Activated CD4-positive, alpha-beta memory T cell treated with anti-CD3 and anti-CD28 coated beads, Interleukin-2, amount 10 ng/mL, durations not matched to agents 7 days and 5 days (primary cell): ENCODE measurements at places on chromosomes 2 and 18.

- no peak overlapping the region for H3K4me3 ChIP-seq
- peak; percentile 40 for DNase-seq
- H3K27me3 ChIP-seq: peaks cover 9% of the 10 kb centered on the region
- no peaks in the 10 kb centered on the region for H3K36me3 ChIP-seq
These were observed 73.7 kb upstream of the DNAJC10 start for GRCh38 chr2:182642328-182642727.

DNA sequence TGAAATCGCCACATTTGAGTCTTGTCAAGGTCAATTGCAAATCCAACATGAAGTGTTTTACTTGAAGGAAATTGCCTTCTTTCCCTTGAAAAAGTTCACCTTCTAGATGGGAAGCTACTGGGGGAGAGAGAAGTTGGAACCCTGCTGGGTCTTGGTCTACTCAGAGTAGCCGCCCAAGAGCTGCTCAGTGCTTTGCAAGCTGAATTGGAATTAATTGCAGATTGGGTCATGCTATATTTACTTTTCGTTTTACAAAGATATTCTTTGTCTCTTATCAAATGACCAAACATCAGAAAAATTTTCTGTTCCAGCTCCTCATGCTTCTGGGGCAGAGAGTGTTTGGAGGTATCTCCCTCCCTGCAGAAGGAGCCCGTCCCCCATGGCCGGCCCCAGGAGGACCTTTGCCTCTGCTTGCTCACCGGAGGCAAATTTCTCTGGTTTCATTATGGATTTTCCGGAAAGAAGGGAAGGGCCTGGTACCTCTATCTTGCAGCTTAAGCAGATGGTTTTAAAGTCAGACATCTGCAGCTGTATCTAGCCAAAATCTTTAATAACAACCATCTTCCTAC lies 289.7 kb downstream of the MYT1L start:
- no peak for DNase-seq
- H3K27ac ChIP-seq: no peak overlapping the region
- H3K36me3 ChIP-seq: no peaks in the 10 kb centered on the region
- no peaks in the 10 kb centered on the region for H3K27me3 ChIP-seq
- H3K4me3 ChIP-seq: no peak overlapping the region
- no peaks in the 10 kb centered on the region for H3K4me1 ChIP-seq

DNA sequence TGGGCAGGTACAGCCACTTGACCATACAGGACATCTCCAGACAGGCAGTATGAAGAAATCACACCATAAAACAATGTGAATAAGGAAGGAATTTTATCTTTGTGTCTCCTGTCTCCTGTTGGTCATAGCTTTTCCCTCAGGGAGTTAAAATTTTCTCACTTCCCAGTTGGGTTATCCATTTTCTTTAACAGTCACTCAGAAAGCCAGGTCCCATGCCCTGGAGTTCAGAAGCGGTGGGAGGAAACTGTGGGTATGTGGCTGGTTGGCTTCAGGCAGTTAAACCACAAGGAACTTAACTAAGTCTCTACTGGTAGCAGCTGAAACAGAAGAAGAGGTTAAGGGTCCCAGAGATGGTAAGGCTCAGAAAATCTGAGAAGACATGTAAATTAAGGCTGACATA lies 6.5 kb upstream of the SMAD2 start:
- DNase-seq: peak; percentile 37
- peaks cover 13% of the 10 kb centered on the region for H3K27me3 ChIP-seq
- H3K4me3 ChIP-seq: no peak overlapping the region
- H3K36me3 ChIP-seq: no peaks in the 10 kb centered on the region

DNA sequence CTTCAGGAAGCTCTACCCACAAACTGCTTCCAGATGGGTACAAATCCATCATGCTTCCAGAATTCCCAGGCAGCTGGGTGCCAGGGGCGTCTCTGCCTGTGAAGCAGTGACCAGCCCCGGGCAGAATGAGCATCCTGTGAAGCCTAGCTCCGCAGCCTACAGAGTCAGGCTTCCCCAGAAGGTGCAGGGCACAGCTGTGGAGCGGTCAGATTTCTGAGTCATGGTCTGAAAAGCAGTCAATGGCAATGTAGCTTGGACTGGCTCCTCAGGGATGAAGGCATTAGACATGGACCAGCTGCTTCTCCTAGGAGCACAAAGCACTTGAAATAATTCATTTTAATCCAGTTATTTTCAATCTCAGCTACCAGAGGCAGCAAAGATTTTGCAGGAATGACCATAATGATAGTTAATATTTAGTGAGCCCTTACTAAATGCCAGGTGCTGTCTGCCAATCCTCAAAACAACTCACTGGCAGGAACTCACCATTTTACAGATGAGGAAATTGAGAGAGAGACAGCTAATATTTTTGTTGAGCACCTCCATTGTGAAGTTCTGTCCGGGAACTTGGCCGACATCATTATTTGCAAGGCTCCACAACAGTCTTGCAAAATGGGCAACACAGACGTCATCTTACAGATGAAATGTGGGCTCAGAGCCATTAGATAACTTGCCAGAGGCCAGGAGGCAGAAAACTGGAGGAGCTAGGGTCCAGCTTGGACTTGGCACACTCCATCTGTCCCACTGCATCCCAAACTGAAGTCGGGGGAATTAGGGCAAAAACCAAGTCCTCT lies 31.7 kb downstream of the ACMSD start:
- H3K4me1 ChIP-seq: no peaks in the 10 kb centered on the region
- no peak overlapping the region for H3K27ac ChIP-seq
- no peak for DNase-seq
- no peaks in the 10 kb centered on the region for H3K27me3 ChIP-seq
- no peaks in the 10 kb centered on the region for H3K36me3 ChIP-seq

DNA sequence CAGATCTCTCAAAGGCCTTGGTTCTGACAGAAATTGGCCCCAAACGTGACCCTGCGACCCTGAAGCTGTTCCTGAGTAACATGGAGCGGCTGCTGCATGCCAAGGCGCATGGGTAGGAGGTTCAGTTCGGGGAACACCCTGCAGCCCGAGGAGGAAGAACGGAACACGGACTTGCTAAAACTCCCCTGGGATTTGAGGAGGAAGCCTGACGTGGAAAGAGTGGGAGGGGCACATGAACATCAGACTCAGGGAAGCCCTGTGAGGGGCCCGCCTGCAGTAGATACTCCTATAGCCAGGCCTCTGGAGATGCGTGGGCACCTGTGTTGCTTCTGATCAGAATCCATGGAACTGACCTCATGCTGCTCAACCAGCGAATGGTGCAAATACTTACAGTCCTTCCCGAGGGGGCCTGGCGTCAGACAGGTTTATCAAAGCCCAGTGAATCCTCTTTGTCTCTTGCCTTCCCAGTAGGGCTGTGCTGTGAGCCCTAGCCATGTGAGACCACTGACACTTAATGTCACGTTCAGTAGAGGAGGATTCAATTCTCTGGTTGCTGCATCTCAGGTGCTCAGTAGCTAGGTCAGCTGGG lies 46.8 kb downstream of the IMPA2 start:
- H3K4me3 ChIP-seq: no peak overlapping the region
- H3K4me1 ChIP-seq: peaks cover 3% of the 10 kb centered on the region
- no peak for DNase-seq
- H3K36me3 ChIP-seq: no peaks in the 10 kb centered on the region
- H3K27ac ChIP-seq: no peak overlapping the region

DNA sequence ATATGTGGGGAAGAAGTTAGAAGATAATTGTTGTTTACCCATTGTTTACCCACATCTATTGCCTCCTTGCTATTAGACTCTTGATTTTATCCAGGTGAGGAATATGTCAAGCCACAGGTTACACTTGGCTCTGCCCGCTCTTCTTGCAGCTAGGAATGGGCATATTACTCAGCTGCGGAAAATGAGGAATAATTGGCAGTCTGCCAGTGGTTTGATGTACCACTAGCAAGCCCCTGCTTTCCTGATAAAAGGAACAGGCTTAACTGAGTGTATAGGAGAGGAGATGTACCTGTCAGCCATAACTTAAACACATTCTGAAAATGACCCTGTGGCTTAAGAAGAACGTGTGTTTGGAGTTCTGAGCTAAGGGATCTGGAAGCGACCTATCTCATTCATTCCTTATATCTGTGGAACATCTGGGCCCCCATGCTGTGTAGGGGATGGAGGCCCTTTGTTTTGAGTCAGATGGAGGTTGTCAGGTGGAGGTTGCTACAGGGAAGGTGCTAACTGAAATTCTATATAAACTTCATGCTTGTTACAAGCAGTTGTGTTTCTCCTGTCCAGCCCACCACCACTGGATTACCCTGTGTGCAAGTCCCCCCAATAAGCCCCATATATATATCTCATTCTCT lies 4.6 kb upstream of the FMNL2 start:
- H3K4me3 ChIP-seq: no peak overlapping the region
- peaks cover 7% of the 10 kb centered on the region for H3K4me1 ChIP-seq
- H3K27me3 ChIP-seq: peaks cover 31% of the 10 kb centered on the region
- DNase-seq: no peak

DNA sequence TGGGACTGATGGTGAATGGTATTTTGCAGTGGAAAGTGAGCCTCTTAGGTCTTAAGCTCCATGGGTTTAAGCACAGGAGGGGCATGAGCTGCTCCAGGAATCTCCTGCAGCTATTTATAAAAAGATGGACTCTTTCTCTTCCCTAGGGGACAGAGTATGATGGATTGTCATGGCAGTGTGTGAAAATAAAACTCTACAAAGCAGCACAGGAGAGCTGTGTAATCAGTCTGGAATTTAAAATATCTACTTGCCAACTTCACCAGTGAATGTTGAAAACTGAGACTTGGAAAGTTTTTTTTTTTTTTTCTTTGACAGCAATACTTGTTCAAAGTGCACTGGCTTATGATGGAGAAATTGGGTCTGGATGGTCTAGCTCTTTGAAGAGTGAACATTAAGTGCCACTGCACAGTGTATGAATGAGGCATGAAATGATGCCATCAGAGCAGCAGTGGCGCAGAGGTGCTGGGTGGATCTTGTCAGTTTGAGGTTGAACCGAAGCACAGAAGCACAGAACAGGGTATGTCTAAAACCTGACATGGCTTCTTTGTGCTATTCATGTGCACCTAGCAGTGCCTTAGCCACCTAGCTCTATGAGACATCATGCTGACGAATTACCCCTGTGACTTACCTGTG lies 245.4 kb downstream of the PTPRM start:
- H3K36me3 ChIP-seq: peaks cover 5% of the 10 kb centered on the region
- H3K4me3 ChIP-seq: no peak overlapping the region
- no peaks in the 10 kb centered on the region for H3K4me1 ChIP-seq
- DNase-seq: no peak
- H3K27me3 ChIP-seq: no peaks in the 10 kb centered on the region

- H3K27ac ChIP-seq: no peak overlapping the region
- H3K4me1 ChIP-seq: no peaks in the 10 kb centered on the region
- no peak overlapping the region for H3K4me3 ChIP-seq
- peaks cover 5% of the 10 kb centered on the region for H3K27me3 ChIP-seq
These were observed 417.9 kb downstream of the TGIF1 start for GRCh38 chr18:3867864-3868311.

GRCh38 chr2:119536707-119537106 lies 7.5 kb upstream of the CFAP221 start:
- peaks cover 9% of the 10 kb centered on the region for H3K27me3 ChIP-seq
- H3K27ac ChIP-seq: no peak overlapping the region
- no peaks in the 10 kb centered on the region for H3K36me3 ChIP-seq
- H3K4me3 ChIP-seq: no peak overlapping the region
